ENCODE measurements at places on chromosomes 1 and 21.

- H3K27me3 ChIP-seq = no peaks in the 10 kb centered on the region
- peaks cover 40% of the 10 kb centered on the region for H3K4me1 ChIP-seq
- DNase-seq = no peak
- H3K36me3 ChIP-seq = peaks cover 14% of the 10 kb centered on the region
Measured at GRCh38 chr1:205272536-205272935, 44.8 kb downstream of the TMCC2 start.

- H3K4me1 ChIP-seq = no peaks in the 10 kb centered on the region
- H3K27ac ChIP-seq = no peak overlapping the region
- no peak for DNase-seq
- no peaks in the 10 kb centered on the region for H3K36me3 ChIP-seq
- no peak overlapping the region for H3K4me3 ChIP-seq
Measured at GRCh38 chr1:118396829-118397495, 211.9 kb upstream of the SPAG17 start.

DNA sequence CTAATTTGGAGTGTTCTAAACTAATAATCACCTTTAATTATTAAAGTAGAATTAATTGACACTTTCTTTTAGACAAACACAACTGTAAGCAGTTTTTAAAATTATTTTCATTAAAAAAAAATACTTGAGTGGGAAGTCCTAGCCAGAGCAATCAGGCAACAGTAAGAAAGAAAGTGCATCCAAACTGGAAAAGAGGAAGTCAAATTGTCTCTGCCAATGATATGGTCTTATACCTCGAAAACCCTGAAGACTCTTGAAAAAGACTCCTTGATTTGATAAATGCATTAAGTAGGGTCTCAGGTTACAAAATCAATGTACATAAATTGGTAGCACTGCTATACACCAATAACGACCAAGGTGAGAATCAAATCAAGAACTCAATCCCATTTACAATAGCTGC is 83.0 kb upstream of the GADD45A start:
- H3K36me3 ChIP-seq = no peaks in the 10 kb centered on the region
- no peaks in the 10 kb centered on the region for H3K27me3 ChIP-seq
- no peaks in the 10 kb centered on the region for H3K4me1 ChIP-seq
- DNase-seq = no peak
- H3K4me3 ChIP-seq = no peak overlapping the region

DNA sequence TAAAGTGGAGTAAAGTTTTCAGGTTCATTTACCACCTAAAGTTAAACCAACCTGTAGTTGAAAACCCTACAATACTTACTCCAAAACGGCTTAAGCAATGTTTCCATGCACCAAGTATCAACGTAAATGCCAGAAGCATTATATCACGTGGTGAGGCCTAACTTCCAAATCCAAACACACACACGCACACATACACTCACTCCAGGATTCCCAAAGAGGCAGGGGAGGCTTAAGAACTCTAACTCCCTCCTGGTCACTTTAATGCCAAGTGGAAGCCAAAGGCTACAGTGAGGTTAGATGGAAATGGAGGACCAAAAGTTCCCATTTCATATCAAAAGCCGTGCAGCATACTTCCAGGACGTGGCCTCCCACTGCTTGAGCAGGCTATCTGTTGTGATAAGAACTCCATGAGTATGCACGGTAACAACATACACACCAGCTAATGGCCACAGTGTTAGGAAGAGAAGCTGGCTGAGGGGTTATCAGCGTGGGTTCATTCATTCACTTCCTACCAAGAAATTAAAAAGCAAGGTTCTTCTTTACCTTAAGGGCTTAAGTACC is 224.1 kb downstream of the SLC45A1 start:
- H3K27me3 ChIP-seq = no peaks in the 10 kb centered on the region
- DNase-seq = no peak
- no peak overlapping the region for H3K27ac ChIP-seq
- H3K36me3 ChIP-seq = peaks cover 16% of the 10 kb centered on the region
- peaks cover 18% of the 10 kb centered on the region for H3K4me1 ChIP-seq

GRCh38 chr1:16203550-16203949 is 8.9 kb downstream of the ARHGEF19 start:
- peaks cover 21% of the 10 kb centered on the region for H3K4me1 ChIP-seq
- no peaks in the 10 kb centered on the region for H3K27me3 ChIP-seq
- no peak for DNase-seq
- H3K4me3 ChIP-seq = no peak overlapping the region
- peaks cover 27% of the 10 kb centered on the region for H3K36me3 ChIP-seq

DNA sequence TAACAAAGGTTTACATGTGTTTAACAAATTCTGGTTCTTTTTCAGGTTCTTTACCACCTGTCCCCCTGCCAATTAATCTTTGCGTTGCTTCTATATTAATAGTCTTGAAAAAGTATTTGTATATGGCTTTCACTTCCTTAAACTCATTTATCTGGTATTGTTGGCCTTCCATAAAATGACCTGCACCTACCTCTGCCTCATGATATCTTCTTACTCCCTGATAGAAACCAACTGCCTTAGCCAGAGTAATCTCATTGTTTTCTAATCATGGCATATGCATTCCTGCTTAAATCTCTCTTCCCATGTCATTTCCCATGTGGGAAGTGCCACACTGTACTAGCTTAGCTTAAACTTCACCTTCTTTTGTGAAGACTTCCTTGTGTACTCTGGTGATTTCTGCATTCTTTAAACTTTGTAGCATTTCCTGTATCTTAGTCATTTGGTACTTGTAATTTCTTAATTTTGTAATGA is 8.7 kb downstream of the SMG7 start:
- DNase-seq = no peak
- H3K36me3 ChIP-seq = no peaks in the 10 kb centered on the region
- no peak overlapping the region for H3K27ac ChIP-seq
- H3K4me3 ChIP-seq = no peak overlapping the region
- no peaks in the 10 kb centered on the region for H3K27me3 ChIP-seq

DNA sequence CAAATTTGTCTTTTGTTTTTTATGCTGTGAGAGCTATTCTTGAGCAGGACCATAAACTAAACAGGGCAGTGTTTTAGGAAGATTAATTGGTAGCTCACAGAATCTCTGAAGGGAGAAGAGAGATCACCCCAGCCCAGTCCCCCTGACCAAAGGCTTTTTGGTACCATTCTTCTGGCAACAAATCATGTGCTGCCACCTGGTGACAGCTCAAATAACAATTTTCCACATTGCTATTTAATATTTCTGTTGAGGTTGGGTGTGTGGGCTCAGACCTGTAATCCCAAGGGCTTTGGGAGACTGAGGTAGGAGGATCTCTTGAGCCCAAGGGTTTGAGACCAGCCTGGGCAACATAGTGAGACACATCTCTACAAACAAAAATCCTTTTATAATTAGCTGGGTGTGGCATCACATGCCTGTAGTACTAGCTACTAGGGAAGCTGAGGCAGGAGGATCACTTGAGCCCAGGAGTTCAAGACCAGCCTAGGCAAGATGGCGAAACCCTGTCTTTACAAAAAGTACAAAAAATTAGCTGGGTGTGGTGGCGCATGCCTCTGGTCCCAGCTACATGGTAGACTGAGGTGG is 2.2 kb upstream of the TESK2 start:
- H3K27ac ChIP-seq = no peak overlapping the region
- H3K27me3 ChIP-seq = no peaks in the 10 kb centered on the region
- H3K4me3 ChIP-seq = no peak overlapping the region
- no peaks in the 10 kb centered on the region for H3K36me3 ChIP-seq
- peaks cover 16% of the 10 kb centered on the region for H3K4me1 ChIP-seq

GRCh38 chr1:53485478-53486394 is 26.5 kb downstream of the DMRTB1 start:
- H3K36me3 ChIP-seq = no peaks in the 10 kb centered on the region
- DNase-seq = peak; percentile 84

- peaks cover 10% of the 10 kb centered on the region for H3K27me3 ChIP-seq
- no peak for DNase-seq
- H3K4me1 ChIP-seq = no peaks in the 10 kb centered on the region
Measured at GRCh38 chr1:17183388-17184160, 21.4 kb upstream of the PADI1 start.

DNA sequence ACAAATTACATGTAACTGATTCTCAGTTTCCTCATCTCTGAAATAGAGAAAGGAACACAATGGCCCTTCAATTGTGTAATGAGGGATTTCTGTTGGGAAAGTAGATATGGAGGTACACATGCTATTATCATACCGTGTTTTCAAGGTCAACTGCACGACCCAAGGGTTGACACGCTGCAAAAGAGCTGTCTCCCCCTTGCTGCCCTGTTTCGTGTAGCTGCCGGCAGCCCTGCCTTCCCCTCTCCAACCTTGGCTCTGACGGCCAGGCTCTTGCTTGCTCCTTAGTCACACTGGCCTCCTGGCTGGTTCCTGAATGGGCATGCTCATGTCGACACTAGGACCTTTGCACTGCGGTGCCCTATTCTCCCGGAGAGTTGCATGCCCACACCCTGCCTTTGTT is 134.4 kb downstream of the GALNT2 start:
- H3K27me3 ChIP-seq = no peaks in the 10 kb centered on the region
- peaks cover 24% of the 10 kb centered on the region for H3K36me3 ChIP-seq
- H3K4me1 ChIP-seq = peaks cover 20% of the 10 kb centered on the region
- H3K27ac ChIP-seq = no peak overlapping the region

GRCh38 chr1:12194666-12195216 is 27.9 kb downstream of the TNFRSF1B start:
- no peak overlapping the region for H3K27ac ChIP-seq
- peaks cover 13% of the 10 kb centered on the region for H3K4me1 ChIP-seq
- H3K27me3 ChIP-seq = no peaks in the 10 kb centered on the region
- DNase-seq = no peak
- H3K4me3 ChIP-seq = no peak overlapping the region

DNA sequence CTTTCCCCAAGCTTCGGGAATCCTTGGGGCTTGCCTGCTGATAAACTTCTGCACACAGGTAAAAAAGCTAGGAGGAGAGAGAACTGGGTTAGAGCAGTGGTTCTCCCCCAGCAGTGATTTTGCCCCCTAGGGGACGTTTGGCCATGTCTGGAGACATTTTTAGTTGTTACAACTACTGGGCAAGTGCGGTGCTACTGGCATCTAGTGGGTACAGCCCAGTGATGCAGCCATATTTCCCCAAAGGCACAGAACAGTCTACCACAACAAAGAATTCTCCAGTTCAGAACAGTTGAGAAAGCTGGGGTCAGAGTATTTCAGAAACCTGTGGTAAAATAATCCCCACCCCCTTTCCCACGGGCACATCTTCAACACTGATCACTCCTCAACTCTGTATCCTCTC is 41.3 kb downstream of the LRRC71 start:
- no peak overlapping the region for H3K27ac ChIP-seq
- H3K4me1 ChIP-seq = peaks cover 6% of the 10 kb centered on the region
- H3K27me3 ChIP-seq = no peaks in the 10 kb centered on the region

- H3K27ac ChIP-seq = no peak overlapping the region
- peaks cover 11% of the 10 kb centered on the region for H3K4me1 ChIP-seq
- no peaks in the 10 kb centered on the region for H3K27me3 ChIP-seq
- no peak for DNase-seq
- no peak overlapping the region for H3K4me3 ChIP-seq
Measured at GRCh38 chr1:94599095-94599813, 57.7 kb upstream of the F3 start.

GRCh38 chr1:51671527-51672325 is 54.8 kb downstream of the OSBPL9 start:
- H3K27ac ChIP-seq = no peak overlapping the region
- H3K27me3 ChIP-seq = no peaks in the 10 kb centered on the region
- H3K36me3 ChIP-seq = no peaks in the 10 kb centered on the region
